Breast epithelium (tissue), 4 donors: ENCODE measurements at places on chromosomes 7 and 10. TPM values are rescaled to one million over a fixed set of nuclear protein-coding genes. Genes with fewer than 3 reads are reported as not detected.

PIK3CG gene
- 5.4 TPM for total RNA-seq

TUBAL3 gene
- total RNA-seq: 1.9 TPM

DNA sequence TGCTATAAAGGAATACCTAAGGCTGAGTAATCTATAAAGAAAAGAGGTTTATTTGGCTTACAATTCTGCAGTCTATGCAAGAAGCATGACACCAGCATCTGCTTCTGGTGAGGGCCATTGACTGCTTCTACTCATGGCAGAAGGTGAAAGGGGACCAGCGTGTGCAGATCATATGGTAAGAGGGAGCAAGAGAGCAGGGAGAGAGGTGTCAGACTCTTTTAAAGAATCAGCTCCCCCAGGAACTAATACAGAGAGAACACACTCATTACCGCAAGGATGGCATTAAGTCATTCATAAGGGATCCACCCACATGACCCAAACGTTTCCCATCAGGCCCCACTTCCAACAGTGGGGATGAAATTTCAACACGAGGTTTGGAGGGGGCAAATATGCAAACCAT is 3.5 kb upstream of the COL28A1 start:
- H3K4me3 ChIP-seq: no peak overlapping the region
- H3K27ac ChIP-seq: no peak overlapping the region
- H3K27me3 ChIP-seq: no peaks in the 10 kb centered on the region
- DNase-seq: no peak
- no peaks in the 10 kb centered on the region for H3K36me3 ChIP-seq

GRCh38 chr10:93715345-93715744 is 13.0 kb upstream of the FRA10AC1 start:
- no peak overlapping the region for H3K4me3 ChIP-seq
- H3K4me1 ChIP-seq: no peaks in the 10 kb centered on the region
- H3K27ac ChIP-seq: no peak overlapping the region
- no peaks in the 10 kb centered on the region for H3K36me3 ChIP-seq
- no peaks in the 10 kb centered on the region for H3K27me3 ChIP-seq

GRCh38 chr10:62017491-62017870 is 116.0 kb downstream of the ARID5B start:
- no peak overlapping the region for H3K4me3 ChIP-seq
- peaks cover 8% of the 10 kb centered on the region for H3K4me1 ChIP-seq
- DNase-seq: no peak
- no peaks in the 10 kb centered on the region for H3K36me3 ChIP-seq
- H3K27me3 ChIP-seq: no peaks in the 10 kb centered on the region

GRCh38 chr7:37035631-37036030 is 311.3 kb upstream of the AOAH start:
- no peak overlapping the region for H3K4me3 ChIP-seq
- no peaks in the 10 kb centered on the region for H3K36me3 ChIP-seq
- DNase-seq: no peak
- H3K27ac ChIP-seq: no peak overlapping the region
- H3K4me1 ChIP-seq: peaks cover 5% of the 10 kb centered on the region

FAM25G gene
- total RNA-seq: not detected

WDR86 gene
- 57.0 TPM for total RNA-seq

DNA sequence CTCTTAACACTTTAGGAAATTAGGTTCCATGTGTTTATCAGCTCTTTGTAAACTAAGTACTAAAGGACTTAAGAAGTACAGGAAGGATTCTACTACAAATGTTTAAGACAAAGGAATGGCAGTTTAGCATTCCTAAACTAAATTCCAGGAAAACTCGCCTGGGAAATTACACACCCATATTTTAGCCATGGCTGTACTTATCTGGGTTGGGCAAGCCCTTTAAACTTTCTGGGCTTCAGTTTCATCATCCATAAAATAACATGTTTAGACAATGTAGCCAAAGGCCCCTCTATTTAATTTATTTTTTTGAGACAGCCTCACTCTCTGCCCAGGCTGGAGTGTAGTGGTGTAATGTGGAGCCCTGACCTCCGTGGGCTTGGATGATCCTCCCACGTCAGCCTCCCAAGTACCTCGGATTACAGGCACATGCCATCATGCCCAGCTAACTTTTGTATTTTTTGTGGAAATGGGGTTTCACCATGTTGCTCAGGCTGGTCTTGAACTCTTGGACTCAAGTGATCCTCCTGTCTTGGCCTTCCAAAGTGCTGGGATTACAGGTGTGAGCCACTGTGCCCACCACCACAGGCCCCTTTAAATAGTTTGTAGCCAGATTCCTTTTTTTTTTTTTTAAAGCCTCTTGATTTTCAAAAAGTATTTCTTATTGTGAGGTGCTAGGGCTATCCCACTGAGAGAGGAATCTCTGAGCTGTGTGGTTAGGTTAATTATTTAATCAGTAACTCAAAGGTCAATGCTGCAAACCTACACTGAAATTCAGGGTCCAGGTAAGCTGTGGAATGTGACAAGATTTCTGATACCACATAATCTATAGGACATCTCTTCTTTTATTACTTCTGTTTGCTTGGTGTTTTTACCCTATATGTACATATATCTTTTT is 32.1 kb downstream of the TMEM60 start:
- H3K27ac ChIP-seq: no peak overlapping the region
- H3K4me3 ChIP-seq: no peak overlapping the region
- no peaks in the 10 kb centered on the region for H3K27me3 ChIP-seq
- DNase-seq: no peak
- no peaks in the 10 kb centered on the region for H3K36me3 ChIP-seq

- no peaks in the 10 kb centered on the region for H3K36me3 ChIP-seq
- H3K4me1 ChIP-seq: no peaks in the 10 kb centered on the region
- no peak overlapping the region for H3K27ac ChIP-seq
- DNase-seq: no peak
Measured at GRCh38 chr10:52312942-52313255, 1.2 kb upstream of the DKK1 start.

PRLHR gene
- not detected for total RNA-seq

- no peaks in the 10 kb centered on the region for H3K4me1 ChIP-seq
- no peak for DNase-seq
- H3K36me3 ChIP-seq: no peaks in the 10 kb centered on the region
- H3K4me3 ChIP-seq: no peak overlapping the region
- no peaks in the 10 kb centered on the region for H3K27me3 ChIP-seq
Measured at GRCh38 chr7:102190776-102191350, 95.8 kb upstream of the SH2B2 start.

MINDY4 gene
- 14.9 TPM for total RNA-seq

CLDN4 gene
- 143 TPM for total RNA-seq

DNA sequence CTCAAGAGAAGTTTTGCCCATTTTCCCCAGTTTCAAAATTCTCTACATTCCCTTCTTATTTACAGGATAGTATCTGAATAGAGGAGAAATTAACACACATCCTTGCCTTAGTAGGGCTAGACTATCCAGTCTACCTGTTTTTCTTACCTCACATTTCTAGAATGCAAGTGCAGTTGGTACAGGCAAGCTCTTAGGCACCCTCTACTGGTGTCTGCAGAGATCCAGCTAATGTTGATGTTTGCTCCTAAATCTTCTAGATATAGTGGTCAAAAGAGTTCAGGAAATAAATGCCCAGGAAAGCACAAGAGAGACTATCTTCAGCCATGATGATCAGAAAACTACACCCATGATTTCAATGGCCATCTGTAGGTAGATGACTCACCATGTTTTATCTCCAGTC is 205.3 kb downstream of the HTR7 start:
- H3K27me3 ChIP-seq: no peaks in the 10 kb centered on the region
- H3K36me3 ChIP-seq: no peaks in the 10 kb centered on the region
- no peaks in the 10 kb centered on the region for H3K4me1 ChIP-seq
- H3K4me3 ChIP-seq: no peak overlapping the region
- DNase-seq: no peak

DNA sequence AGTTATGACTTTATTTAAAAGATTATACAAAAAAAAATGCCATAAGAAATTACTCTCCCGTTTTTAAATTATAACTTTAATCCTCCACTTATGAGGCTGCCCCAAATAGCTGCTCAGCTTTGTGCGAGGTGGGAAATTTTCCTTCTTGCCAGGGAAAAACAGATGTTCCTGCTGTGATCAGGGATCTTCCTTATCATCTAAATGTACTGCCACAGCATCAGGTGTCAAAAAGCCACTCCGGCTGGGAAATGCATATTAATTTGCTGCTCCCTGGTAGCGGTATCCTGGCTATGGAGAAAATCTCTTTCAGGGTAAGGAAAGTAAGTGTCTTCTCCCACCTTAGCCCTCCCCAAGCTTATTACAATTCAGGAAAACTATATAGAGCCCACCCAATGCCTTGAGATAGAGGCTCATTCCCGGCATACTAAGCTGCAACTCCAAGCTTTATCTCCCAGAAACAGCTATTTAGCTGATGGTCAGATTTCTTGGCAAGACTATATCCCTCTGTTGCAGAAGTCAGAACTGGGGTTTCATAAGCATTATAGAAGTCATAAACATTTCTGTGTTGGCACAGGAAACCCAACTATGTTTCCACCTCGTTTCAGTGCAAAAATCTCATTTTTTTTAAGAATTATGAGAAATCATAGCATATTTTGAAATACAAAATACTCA is 360.4 kb downstream of the PARD3 start:
- no peak for DNase-seq
- no peaks in the 10 kb centered on the region for H3K4me1 ChIP-seq
- no peak overlapping the region for H3K27ac ChIP-seq
- H3K36me3 ChIP-seq: no peaks in the 10 kb centered on the region
- H3K4me3 ChIP-seq: no peak overlapping the region

SLC16A9 gene
- total RNA-seq: 0.32 TPM

DNA sequence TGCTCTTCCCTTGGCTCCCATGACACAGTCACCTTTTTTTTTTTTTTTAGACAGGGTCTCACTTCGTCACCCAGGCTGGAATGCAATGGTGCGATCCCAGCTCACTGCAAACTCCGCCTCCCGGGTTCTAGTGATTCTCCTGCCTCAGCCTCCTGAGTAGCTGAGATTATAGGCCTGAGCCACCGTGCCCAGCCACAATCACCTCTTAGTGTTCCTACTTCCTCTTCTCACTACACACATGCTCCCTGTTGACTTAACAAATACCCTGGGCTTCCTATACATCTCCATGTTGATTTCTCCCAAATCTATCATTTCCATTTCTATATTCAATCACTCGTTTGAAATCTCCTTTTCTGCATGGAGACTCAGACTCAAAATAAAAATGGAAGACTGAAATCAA is 91.7 kb downstream of the CUBN start:
- no peaks in the 10 kb centered on the region for H3K4me1 ChIP-seq
- no peaks in the 10 kb centered on the region for H3K36me3 ChIP-seq
- no peaks in the 10 kb centered on the region for H3K27me3 ChIP-seq
- DNase-seq: no peak

GRCh38 chr10:65845916-65846315 is 1079.9 kb upstream of the LRRTM3 start:
- no peaks in the 10 kb centered on the region for H3K27me3 ChIP-seq
- H3K27ac ChIP-seq: no peak overlapping the region
- H3K4me3 ChIP-seq: no peak overlapping the region
- no peak for DNase-seq
- H3K4me1 ChIP-seq: no peaks in the 10 kb centered on the region

DNA sequence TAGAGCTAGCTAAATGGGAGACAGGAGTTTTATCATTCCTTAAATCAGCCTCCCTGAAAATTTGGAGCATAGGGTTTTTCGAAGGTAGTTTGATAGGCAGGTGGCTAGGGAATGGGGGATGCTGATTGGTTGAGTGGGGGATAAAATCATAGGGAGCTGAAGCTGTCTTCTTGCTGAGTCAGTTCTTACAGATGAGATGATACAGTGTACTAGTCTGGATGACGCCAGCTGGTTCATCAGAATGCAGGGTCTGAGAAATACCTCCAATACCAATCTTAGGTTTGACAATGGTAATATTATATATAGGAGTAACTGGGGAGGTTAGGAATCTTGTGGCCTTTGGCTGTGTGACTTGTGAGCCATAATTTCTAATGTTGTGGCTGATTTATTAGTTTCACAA is 271.2 kb downstream of the SUGCT start:
- no peaks in the 10 kb centered on the region for H3K36me3 ChIP-seq
- H3K4me1 ChIP-seq: no peaks in the 10 kb centered on the region
- no peak for DNase-seq

- no peaks in the 10 kb centered on the region for H3K4me1 ChIP-seq
- no peak overlapping the region for H3K4me3 ChIP-seq
- DNase-seq: no peak
- H3K27me3 ChIP-seq: no peaks in the 10 kb centered on the region
- H3K36me3 ChIP-seq: no peaks in the 10 kb centered on the region
Measured at GRCh38 chr7:44882899-44883298, 2.4 kb downstream of the PURB start.

GRCh38 chr7:90180011-90180585 is 25.8 kb downstream of the STEAP1 start:
- H3K36me3 ChIP-seq: no peaks in the 10 kb centered on the region
- H3K27me3 ChIP-seq: no peaks in the 10 kb centered on the region
- DNase-seq: no peak
- H3K27ac ChIP-seq: peak overlapping the region; percentile 54
- H3K4me3 ChIP-seq: no peak overlapping the region

- H3K27ac ChIP-seq: no peak overlapping the region
- H3K36me3 ChIP-seq: no peaks in the 10 kb centered on the region
- DNase-seq: no peak
- H3K4me3 ChIP-seq: no peak overlapping the region
- no peaks in the 10 kb centered on the region for H3K4me1 ChIP-seq
Measured at GRCh38 chr7:112512451-112513210, 31.8 kb downstream of the LSMEM1 start.

DNA sequence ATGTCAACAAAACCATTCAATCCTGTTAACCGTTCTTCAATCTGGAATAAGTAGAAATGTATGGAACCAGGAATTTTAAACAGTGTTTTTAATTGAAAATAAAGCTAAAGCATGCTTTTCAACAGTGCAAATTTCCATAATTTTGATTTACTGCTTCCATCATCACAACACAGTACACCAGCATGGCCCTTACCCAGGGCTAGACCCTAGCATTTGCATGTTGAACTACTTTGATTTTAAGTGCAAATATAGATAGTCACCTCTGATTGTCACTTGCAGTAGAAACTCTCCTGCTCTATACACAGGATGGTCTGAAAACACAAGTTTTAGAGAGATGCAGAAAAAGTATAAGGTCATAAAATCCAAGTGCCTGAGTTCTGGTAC is 12.1 kb downstream of the SKIDA1 start:
- no peaks in the 10 kb centered on the region for H3K36me3 ChIP-seq
- H3K4me3 ChIP-seq: no peak overlapping the region
- H3K27me3 ChIP-seq: peaks cover 8% of the 10 kb centered on the region
- no peaks in the 10 kb centered on the region for H3K4me1 ChIP-seq

ARHGEF35 gene
- 15.4 TPM for total RNA-seq

CYCS gene
- 18.1 TPM for total RNA-seq

DNA sequence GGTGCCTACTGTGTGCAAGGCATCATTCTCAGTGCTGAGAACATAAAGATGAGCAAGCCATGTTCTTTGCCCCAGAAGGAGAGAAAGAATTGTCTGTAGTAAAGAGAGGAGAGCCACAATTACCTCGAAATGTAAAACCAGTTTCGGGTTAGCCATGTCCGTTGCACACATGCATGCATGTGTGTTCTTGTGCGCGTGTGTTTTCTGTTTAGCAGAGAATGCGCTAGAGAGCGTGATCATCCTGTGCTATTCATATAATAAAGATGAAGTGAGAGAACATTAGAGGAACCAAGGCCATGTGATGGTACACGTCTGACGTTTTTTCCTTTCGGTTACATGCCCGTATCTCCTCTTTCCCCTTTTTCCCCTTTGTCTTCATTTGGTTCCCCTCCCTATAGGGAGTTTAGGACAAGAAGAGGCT is 158.2 kb downstream of the CELF2 start:
- DNase-seq: no peak
- H3K27ac ChIP-seq: peak overlapping the region; percentile 21
- H3K27me3 ChIP-seq: no peaks in the 10 kb centered on the region
- H3K36me3 ChIP-seq: no peaks in the 10 kb centered on the region
